NCI-H524 treated with DMSO at 0.1 percent for 48 hours (cell line): ENCODE measurements at places on chromosomes 3 and 15.

- no peak for DNase-seq
These were observed 6.3 kb upstream of the LRRC58 start for GRCh38 chr3:120355486-120355885.

DNA sequence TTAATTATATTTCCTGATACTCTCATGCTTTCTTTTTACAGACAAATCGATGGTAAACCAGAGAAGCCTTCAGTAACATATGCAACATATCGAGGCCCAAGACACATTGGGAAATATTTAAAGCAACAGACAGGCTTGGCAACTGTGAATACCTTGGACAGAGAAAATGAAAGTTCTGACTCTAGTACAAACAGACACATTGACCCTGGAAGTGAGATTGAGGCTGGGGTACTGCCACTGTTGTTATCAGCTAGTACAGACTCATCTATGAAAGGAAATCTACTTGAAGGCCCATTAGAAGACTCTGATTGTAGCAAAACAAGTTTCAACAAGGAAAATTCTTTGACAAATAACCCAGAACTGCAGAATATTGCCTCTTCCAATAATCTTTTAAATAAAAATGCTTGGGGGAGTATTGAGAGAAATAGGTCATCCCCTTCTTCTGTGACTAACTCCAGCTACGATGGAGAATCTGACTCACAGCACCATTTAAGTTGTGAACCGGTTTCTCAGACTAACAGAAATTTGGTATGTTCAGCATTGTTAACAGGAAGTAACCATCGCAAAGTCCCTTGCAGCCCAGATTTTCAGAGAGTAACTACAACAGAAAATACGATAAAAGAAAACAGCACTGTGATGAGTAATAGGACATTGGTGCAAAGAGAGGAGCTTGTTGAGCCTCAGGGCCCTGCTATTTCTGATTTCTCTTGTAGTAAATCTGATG lies 50.2 kb downstream of the CRYBG3 start:
- no peak for DNase-seq

- no peak for DNase-seq
These were observed 512.3 kb downstream of the MCTP2 start for GRCh38 chr15:94743668-94744067.

GRCh38 chr3:10774129-10774670 lies 41.8 kb upstream of the SLC6A11 start:
- no peak for DNase-seq

- no peak for DNase-seq
These were observed 883 bp downstream of the MAGEF1 start for GRCh38 chr3:184710870-184711492.

DNA sequence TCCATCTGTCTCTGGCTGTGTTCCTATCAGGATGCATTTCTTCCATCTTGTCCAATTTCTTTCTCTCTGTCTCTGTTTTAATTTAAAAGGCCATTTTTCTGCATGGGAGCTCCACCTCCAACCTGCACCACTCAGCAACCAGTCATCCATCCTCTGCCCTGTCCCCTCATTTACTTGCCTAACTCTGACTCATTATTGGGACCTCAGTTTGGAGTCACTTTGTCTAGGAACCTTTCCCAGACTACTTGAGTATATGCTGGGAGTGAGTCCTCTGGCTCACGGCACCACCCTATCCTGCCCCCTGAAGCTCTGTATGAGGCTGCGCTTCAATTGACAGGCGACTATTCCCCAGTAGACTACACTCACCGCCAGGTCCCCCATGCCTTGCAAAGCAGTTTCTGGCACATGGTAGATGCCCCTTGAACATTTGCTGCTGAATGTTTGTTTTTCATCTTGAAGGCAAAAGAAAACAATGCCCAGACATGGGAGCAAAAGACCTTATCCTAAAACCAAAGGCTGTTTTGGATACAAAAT lies 513.3 kb upstream of the CFAP20DC start:
- no peak for DNase-seq

DNA sequence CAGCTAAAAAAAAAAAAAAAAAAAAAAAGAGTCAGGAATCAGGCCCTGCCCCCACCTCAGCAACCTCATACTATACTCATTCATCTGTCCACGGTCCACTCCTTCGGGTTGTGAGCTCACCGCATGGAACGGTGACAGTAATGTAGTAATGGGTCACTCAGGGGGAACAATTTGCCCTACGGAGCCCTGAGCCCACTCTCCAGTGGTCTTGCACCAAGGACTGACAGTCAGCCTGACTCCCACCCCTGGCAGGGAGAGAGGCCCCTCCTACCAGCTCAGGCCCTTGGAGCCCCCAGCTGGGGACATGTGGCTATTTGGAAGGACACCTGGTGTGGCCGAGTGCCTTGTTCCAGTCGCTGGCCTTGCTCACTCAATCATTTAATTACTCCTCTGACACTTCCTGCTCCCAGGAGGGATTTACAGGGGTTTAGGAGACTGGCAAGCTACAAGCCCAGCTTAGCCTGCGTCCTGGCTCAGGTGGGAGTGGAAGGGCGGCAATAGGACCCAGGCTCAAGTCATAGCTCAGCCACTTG lies 19.9 kb upstream of the CACNA2D2 start:
- DNase-seq = peak; percentile 45

DNA sequence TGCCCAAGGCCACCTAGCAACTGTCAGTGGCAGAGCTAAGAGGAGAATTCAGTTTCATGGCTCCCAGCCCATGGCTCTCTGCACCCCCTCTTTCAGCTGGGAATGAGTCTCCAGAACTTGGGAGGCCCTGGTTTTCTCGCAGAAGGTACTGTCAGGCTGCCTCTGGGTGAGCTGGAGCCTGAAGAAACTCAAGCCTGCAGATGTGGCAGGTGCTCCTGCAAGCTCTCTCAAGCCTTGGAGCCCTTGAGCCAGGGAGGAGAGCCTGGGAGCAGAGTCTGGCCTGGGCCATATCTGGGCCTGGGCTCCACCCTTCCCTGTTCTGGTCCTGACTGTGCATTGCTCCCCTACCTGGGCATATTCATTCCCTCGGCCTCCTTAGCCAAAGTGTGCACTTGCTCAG lies 74.4 kb upstream of the TLE3 start:
- no peak for DNase-seq

DNA sequence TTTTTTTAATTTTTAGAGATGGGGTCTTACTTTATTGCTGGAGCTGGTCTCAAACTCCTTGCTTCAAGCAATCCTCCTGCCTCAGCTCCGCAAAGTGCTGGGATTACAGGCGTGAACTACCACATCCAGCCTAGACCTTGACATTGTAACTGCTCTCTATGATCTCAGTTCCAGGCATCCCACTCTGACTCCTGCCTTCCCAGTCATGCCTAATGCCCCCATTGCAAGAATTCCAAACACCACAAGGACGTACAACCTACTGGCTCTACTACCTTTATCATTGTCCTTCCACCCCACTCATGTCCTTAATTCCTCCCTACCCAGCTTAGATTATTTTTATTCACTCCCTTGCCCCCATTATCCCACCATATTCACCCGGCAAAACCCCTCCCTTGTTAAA lies 21.6 kb downstream of the NKIRAS1 start:
- DNase-seq = no peak

GRCh38 chr15:101251830-101252820 lies at the start of gene CHSY1:
Gene CHSY1 (minus strand): TSS chr15:101252048. CDS start chr15:101251456, 592 bp downstream.
- peak; percentile 43 for DNase-seq

DNA sequence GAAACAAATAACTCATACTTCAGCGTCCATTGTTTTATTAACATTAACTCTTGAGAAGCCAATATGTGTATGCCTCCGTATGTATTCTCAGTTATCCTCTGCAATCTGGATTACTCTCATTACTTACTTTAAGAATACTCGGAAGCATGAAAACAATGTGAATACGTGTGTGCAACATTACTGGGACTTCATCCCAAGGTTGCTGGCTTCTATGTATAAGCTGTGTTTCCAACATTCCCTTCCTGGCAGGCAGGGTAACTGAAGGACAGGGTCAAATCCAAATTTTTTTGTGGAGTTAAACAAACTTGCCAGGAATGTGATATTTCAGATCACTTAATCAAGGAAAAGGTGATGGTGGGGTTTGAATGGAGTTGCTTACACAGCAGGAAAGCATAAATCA lies 34.5 kb upstream of the NR1I2 start:
- no peak for DNase-seq

- DNase-seq = no peak
These were observed 1005.8 kb upstream of the NR2F2 start for GRCh38 chr15:95324656-95325055.

DNA sequence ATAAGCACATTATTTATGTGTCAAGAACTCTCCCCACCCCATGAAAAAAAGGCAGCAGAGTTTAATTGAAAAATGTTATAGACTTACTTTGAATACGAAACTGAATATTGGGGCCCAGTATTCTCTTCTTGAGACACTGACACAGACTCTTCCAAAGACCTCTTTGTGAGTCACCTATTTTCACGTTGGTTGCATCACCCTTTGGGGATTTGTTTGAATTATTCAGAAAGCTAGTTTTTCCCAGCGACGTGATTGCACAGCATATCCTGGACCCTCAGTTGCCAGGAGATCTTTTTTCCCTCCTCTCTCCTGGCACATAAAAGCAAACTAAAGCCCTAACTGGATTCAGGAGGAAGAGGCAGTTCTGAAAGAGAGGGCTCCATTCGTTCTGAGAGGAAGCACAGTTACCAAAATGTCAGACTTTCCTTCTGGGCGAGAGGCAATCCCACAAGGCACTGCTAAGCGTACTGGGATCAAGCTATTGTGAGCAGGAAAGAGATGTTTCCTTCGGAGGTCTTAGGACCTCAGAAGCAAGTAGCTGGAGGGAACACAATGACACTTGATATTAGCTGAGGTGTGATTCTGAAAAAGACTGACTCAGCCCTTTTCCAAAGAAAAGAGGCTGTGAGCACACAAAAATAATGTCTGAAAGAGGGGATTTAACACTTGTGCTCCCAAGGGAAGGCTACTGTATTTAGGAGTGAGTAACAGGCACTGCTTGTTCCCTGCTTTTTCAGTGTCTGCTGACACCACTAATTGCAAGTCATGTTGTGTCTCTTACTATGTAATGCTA lies 65.8 kb upstream of the CADPS start:
- DNase-seq = no peak

DNA sequence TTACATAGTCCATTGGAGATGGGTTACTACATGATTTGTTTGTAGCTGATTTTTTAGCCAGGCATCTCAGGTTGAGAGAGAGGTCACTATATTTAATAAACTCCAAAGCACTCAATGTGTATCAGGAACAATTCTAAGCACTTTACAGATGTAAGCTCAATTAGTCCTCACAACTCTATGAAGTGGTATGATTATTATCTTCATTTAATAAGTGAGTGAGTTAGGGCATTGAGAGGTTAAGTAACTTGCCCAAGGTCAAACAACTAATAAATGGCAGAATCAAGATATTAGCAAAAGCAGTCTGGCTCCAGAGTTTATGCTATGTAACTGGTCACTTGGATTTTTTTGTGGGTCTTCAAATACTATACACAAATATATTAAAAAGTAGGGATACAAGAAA lies 56.3 kb upstream of the ABI3BP start:
- no peak for DNase-seq

GRCh38 chr15:29711531-29711930 lies 110.7 kb downstream of the TJP1 start:
- DNase-seq = no peak
